ENCODE measurements at places on chromosomes 1 and 21.

DNA sequence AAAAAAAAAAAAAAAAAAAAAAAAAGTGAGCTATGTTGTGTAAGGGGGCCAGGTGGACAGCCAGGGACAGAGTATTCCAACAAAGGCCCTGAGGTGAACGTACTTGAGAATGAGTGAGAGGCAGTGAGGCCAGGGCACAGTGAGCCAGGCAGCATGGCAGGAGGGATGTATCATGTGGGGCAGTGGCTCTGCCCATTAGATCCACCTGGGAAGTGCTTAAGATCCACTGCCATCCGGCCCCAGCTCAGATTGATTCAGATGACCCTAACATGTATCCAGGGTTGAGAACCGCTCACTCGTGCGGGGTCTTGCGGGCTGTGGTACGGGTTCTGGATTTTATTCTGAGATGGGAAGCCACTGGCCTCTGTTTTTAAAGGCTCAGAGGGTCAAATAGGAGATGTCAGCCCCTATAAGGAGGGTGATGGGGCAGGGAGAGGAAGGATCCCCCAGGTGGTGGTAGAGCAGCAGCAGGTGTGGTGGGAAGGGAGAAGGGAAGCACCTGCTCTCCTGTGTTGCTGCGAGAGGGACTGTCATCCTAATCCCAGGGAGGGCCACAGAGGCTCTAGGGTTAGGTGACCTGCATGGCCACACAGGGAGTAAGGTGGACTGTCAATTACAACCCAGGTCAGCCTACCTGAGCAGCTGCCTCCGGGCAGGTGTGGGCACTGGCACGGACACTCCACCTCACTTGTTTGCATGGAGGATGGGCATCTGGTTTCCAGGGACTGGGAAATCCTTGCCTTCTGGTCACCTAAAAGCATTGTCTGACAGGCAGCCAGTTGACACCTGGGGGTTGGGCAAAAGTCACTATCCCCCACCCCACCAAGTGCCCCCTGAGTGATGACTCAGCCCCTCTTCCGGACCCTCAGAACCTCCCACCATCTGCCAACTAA lies 31.6 kb downstream of the CDK18 start:
- no peak for DNase-seq
- no peak overlapping the region for H3K27ac ChIP-seq
- H3K4me1 ChIP-seq, result no peaks in the 10 kb centered on the region
- peaks cover 52% of the 10 kb centered on the region for H3K27me3 ChIP-seq

DNA sequence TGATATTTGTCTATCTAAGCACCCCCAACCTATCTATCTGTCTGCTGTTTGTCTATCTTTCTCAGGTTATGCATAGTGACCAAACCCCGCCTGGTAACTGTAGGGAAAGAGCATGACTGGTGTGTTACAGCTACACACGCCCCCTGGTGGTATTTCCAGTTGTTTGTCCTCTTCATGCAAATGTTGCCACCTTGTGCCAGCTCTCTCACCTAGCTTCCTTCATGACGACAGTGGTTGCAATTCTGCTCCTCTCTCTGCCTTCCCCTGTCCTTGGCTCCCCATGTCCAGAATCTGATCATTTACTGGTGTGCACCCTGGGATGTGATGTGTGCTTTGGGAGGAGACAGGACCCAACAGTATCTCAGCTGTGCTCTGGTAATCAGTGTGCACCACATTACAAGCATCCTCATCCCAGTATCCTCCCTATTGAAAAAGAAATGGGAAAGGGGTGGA lies 8.1 kb upstream of the INKA2 start:
- H3K36me3 ChIP-seq, result no peaks in the 10 kb centered on the region
- peak; percentile 70 for DNase-seq
- no peak overlapping the region for H3K27ac ChIP-seq
- H3K27me3 ChIP-seq, result no peaks in the 10 kb centered on the region
- H3K4me1 ChIP-seq, result peaks cover 8% of the 10 kb centered on the region

DNA sequence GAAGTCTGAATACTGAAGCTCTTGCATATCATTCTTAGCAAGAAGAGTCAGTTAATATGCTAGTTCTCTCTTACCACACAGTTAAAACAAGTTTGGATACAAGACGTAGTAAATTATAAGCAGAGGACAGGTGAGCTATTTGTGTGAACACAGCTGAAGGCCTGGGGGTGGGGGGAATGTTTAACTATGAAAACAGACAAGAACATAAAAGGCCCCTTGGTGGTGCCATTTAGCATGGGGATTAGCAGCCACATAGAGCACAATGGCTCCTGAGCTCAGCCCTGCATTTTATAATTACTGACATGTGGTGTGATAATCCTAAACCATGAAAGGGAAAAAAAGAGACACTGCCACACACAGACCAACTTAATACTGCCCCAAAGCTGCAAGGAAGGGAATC lies 94.8 kb downstream of the TGFBR3 start:
- H3K36me3 ChIP-seq, result no peaks in the 10 kb centered on the region
- H3K27ac ChIP-seq, result no peak overlapping the region
- H3K4me3 ChIP-seq, result no peak overlapping the region
- no peaks in the 10 kb centered on the region for H3K27me3 ChIP-seq

- no peak overlapping the region for H3K27ac ChIP-seq
- no peaks in the 10 kb centered on the region for H3K36me3 ChIP-seq
- no peaks in the 10 kb centered on the region for H3K27me3 ChIP-seq
- no peak for DNase-seq
These were observed 11.7 kb upstream of the METTL13 start for GRCh38 chr1:171769754-171770153.

- no peak for DNase-seq
- peaks cover 12% of the 10 kb centered on the region for H3K36me3 ChIP-seq
- peak overlapping the region; percentile 79 for H3K27ac ChIP-seq
- no peaks in the 10 kb centered on the region for H3K27me3 ChIP-seq
These were observed 86.6 kb downstream of the NRDC start for GRCh38 chr1:51791888-51792287.

- H3K4me3 ChIP-seq, result no peak overlapping the region
- peak; percentile 54 for DNase-seq
- H3K27me3 ChIP-seq, result no peaks in the 10 kb centered on the region
- peak overlapping the region; percentile 88 for H3K27ac ChIP-seq
- no peaks in the 10 kb centered on the region for H3K36me3 ChIP-seq
- peaks cover 35% of the 10 kb centered on the region for H3K4me1 ChIP-seq
These were observed 14.4 kb upstream of the DIPK1A start for GRCh38 chr1:92975551-92976232.

DNA sequence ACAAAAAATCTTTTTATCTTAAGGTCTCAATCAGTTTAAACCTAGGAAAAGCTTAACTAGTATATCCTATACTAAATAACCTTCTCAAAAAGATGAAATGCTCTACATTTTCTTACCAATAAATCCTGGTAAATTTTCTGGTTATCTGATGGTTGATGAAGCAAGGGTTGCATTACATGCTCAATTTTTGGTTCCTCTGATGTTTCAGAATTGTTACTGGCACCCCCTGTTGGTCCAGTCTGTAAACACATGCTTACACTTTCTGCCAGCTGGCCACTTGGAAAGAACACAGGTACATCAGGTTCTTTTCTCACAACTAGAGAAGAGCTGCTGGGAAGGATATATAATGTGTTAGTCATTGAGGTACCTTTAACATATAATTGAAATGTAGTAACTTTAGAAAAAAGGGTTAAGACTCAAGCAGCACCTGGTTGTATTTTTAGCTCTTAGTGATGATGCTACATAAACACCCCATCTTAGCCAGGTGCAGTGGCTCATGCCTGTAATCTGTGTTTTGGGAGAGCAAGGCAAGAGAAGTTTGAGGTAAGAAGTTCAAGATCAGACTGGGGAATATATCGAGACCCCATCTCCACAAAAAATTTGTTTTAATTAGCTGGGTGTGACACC lies 30.9 kb upstream of the TAL1 start:
- peak; percentile 54 for DNase-seq
- H3K4me1 ChIP-seq, result no peaks in the 10 kb centered on the region
- no peak overlapping the region for H3K4me3 ChIP-seq
- H3K27me3 ChIP-seq, result no peaks in the 10 kb centered on the region
- peaks cover 9% of the 10 kb centered on the region for H3K36me3 ChIP-seq

- no peak overlapping the region for H3K4me3 ChIP-seq
- DNase-seq, result no peak
- H3K27ac ChIP-seq, result no peak overlapping the region
- no peaks in the 10 kb centered on the region for H3K27me3 ChIP-seq
- peaks cover 3% of the 10 kb centered on the region for H3K4me1 ChIP-seq
These were observed 68.7 kb upstream of the FAM3B start for GRCh38 chr21:41247561-41248545.

DNA sequence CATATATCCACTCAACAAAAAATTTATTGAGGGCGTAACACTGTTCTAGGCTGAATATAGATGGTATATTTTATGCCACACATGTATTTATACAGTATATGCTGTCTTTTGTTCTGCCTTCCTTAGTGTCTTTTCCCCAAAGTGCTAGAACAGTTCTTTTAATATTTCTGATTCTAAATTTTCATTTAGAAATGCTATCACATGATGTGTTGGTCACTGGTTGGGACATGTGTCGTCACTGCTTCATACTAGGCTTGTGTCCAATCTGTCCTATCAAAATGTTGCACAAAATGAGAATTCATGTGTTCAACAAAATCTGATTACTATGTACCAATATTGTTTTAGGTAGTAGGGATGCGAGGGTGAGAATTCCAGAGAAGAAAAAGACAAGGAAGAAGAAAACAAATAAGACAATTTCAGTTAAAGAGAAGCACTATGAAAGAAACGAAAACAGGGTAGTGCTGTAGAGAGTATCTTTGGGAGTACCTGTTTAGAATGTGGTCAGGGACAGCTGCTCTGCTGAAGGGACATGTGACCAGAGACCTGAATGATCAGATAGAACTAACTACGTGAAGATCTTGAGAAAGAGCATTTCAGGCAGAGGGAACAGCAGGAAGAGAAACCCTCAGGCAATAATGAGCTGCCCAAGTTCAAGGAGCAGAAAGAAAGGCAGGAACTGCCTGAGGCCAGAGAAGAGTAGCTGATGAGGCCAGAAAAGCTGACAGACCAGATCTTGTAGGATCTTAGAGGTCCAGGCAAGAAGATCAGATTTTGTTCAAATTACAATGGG lies 1.3 kb downstream of the KMO start:
- DNase-seq, result peak; percentile 74
- H3K4me1 ChIP-seq, result peaks cover 16% of the 10 kb centered on the region
- H3K4me3 ChIP-seq, result peak overlapping the region; percentile 62
- H3K27me3 ChIP-seq, result no peaks in the 10 kb centered on the region

DNA sequence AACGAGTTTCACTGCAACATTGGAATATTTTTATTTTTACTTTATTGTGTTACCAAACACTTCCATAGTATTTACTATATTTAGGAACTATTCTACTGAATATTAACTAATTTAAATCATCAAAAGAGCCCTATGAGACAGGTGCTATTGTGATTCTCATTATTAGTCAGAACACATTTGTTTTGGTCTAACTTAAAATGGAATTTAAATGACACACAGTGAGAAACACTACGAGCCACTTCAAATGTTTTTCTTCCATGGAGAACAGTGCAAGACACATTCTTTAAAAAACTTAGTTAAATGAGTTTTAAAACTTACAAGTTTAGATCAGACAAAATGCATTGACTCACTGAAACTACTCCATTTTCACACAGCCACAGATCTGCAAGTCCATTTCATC lies 6.6 kb upstream of the TRAF3IP3 start:
- DNase-seq, result no peak
- H3K4me1 ChIP-seq, result peaks cover 42% of the 10 kb centered on the region
- H3K27me3 ChIP-seq, result no peaks in the 10 kb centered on the region
- no peaks in the 10 kb centered on the region for H3K36me3 ChIP-seq

DNA sequence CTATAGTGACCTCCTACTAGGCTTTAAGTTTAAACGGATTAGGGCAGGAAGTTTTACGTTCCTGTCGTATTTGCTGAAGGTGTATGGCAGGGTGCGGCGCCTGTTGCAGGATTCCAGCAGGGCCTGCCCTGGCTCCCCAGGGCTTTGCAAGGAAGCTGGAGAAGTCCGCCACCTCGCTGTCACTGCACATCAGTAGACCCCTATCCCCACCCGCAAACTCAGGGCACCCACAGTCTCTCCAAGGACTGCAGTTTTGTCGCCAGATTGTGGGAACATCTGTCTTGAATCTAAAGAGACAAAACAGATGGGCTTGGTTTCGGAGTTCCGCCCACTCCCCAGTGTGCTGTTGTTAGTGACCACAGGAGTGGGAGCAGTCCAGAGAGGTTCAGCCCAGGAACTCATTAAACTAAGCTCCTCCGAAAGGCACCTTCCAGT lies 110.8 kb downstream of the CDC7 start:
- H3K27ac ChIP-seq, result no peak overlapping the region
- no peak overlapping the region for H3K4me3 ChIP-seq
- no peaks in the 10 kb centered on the region for H3K27me3 ChIP-seq

DNA sequence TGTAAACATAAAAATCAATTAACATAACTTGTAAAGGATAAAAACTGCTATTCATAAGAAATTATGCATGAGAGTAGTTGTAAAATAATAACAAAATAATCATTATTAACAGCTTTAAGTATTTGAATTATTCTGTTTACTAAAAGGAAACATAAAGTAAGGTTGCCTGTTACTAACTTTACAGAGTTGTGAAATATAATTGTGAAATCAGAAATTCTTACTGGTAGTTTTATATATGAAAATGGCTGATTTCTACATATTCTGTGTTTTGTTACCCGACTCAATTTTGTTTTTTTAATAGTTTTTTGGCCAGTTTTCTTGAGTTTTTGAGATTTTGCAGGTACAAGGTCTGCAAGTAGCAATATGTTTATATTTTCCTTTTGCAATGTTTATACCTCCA lies 27.8 kb downstream of the FNBP1L start:
- H3K36me3 ChIP-seq, result no peaks in the 10 kb centered on the region
- H3K27ac ChIP-seq, result no peak overlapping the region

- no peaks in the 10 kb centered on the region for H3K36me3 ChIP-seq
- H3K27me3 ChIP-seq, result no peaks in the 10 kb centered on the region
- no peak for DNase-seq
- H3K4me3 ChIP-seq, result 0 out of 2 replicates have a peak overlapping the region, but pooled peaks have one; percentile 10
These were observed 7.7 kb downstream of the AIM2 start for GRCh38 chr1:159068886-159069285.

GRCh38 chr1:59151860-59152259 lies 145.0 kb upstream of the FGGY start:
- H3K27ac ChIP-seq, result no peak overlapping the region
- DNase-seq, result no peak
- no peaks in the 10 kb centered on the region for H3K27me3 ChIP-seq

GRCh38 chr21:32065654-32066053 lies 192.8 kb downstream of the HUNK start:
- no peaks in the 10 kb centered on the region for H3K36me3 ChIP-seq
- no peak overlapping the region for H3K4me3 ChIP-seq
- no peak for DNase-seq
- H3K27me3 ChIP-seq, result no peaks in the 10 kb centered on the region
- no peak overlapping the region for H3K27ac ChIP-seq

GRCh38 chr1:55535724-55536544 lies 320.8 kb upstream of the USP24 start:
- H3K27ac ChIP-seq, result peak overlapping the region; percentile 58
- H3K4me3 ChIP-seq, result peak overlapping the region; percentile 40
- H3K4me1 ChIP-seq, result no peaks in the 10 kb centered on the region
- DNase-seq, result no peak
- H3K27me3 ChIP-seq, result no peaks in the 10 kb centered on the region
- no peaks in the 10 kb centered on the region for H3K36me3 ChIP-seq
